ENCODE measurements at places on chromosomes 4 and X.
A peak's percentile ranks its signal among the peaks of the same experiment; 100 is the strongest.

DNA sequence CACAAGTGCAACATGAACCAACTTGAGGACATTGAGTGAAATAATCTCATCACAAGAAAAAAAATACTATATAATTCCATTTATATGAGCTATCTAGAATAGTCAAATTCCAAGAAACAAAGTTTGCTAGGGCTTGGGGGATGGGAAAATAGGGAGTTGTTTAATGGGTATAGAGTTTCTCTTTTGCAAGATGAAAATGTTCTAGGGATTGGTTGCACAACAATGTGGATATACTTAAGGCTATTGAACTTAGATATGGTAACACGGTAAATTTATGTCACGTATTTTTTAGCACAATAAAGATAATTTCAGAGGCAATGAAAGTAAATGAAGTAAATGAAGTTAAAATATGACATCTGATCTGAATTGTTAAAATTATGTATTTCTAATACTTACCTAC is 7.9 kb downstream of the MFSD8 start:
- no peak for DNase-seq

GRCh38 chr4:83699358-83699757 is 163.4 kb downstream of the GPAT3 start:
- DNase-seq: no peak

- no peak for DNase-seq
These were observed 72.0 kb upstream of the MSX1 start for GRCh38 chr4:4787421-4787820.

GRCh38 chr4:155403886-155404285 is 27.1 kb upstream of the MAP9 start:
- peak; percentile 31 for DNase-seq

DNA sequence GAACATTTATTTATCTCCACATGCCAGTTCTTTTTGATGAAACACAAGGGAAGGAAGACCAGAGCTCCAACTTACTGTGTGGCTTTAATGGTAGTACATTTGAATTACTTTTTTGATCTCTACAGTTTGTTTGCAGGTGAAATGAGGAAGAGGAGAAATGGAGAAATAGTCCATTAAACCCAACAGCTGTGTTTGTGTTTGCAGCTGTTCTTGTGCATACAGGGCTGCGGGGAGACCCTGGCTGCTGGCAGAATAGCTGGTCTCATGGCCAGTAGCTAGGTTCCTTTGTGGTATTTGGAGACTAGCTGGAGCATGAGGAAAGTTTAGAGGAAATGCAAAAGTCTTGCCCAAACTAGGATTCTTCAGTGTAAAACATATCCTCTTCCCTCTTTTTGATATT is 374.8 kb downstream of the GPAT3 start:
- no peak for DNase-seq

DNA sequence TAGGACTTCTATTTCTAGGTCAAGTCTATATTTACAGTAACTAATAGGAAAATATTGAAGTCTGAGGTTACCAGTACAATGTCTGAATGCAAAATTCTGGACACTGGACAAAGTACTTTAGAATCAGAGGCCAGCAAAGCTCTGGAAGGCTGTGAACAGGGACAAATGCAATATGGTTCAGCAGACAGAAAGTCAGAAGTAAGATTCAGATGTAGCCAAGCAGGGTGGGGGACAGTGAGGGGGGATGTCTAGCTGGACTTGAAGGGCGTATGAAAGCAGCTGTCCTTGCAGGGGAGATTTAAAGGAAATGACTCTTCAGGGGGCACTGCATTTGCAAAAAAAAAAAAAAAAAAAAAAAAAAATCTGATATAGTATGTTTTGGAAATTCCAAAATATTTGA is 2.9 kb downstream of the SORBS2 start:
- DNase-seq: no peak

DNA sequence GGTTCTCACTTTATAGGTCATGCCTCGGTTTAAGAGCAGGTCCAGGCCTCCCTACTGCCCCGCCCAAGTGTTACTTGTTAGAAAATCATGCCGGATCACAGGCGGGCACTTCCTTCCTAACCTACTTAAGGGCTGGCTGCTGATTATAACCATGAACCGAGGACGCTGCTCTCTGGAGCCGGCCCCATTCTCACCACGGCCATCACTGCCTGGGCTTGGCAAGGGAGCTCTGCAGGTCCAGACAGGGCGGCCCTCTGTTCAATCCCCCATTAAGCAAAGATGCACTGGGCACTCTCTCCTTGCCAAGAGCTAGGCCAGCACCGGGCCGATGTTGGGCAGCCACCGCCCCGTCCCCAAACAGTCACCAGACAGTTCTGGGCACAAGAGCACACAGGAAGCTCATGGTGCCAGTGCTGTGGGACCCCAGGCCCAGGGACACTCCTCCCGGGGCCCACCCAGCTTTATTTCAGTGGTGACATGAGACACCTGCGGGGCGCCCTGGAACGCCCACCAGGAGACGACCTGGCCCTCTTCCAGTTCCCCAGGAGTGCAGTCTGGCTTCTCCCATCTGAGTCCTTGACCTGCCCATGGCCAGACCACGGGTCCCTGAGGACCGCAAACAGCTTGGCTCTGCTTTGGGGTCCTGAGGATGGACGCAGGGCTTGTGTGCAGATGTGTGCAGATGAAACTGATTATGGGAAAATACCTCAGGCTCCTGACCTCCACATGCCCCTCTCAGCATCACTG is 44.0 kb downstream of the ABLIM2 start:
- no peak for DNase-seq

DNA sequence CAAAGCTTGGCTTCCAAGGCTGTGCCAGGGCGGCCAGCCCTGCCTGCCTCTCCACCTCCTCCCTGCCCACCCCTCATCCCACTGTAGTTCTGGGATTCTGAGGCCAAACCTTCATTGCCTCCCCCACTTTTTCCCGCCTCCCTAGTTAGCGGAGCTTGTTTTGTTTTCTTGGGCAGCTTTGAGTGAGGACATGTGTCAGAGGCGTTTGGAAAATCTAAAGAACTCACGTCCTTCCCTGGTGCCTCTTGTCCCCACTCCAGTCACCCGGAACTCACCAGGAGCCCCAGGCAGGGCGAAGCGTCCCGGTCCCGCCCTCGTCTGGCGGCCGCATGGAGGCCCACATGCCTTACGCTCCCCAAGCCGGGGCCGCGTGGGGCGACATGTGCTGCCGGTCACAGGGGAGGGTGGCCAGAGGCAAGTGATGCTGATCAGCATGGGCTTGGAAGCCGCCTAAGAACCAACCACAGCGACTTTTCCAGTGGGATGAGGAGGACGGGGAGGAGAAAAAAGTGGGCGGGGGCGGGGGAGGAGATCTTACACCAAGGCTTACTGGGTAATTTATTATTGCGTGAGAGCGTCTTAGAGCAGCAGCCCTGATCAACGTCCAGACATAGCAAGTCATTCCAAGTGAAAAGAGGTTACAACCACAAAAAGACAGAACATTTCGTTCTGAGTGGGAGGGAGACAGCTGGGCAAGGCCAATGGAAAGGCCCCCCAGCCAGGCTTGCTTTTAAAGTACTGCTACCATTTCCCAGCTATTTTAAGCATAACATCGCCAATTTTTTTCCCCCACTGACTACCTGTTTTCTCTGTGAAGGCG is 48.5 kb downstream of the PRPS1 start:
- DNase-seq: peak; percentile 16

- peak; percentile 40 for DNase-seq
These were observed 4.8 kb downstream of the SLC49A3 start for GRCh38 chr4:683982-684622.

DNA sequence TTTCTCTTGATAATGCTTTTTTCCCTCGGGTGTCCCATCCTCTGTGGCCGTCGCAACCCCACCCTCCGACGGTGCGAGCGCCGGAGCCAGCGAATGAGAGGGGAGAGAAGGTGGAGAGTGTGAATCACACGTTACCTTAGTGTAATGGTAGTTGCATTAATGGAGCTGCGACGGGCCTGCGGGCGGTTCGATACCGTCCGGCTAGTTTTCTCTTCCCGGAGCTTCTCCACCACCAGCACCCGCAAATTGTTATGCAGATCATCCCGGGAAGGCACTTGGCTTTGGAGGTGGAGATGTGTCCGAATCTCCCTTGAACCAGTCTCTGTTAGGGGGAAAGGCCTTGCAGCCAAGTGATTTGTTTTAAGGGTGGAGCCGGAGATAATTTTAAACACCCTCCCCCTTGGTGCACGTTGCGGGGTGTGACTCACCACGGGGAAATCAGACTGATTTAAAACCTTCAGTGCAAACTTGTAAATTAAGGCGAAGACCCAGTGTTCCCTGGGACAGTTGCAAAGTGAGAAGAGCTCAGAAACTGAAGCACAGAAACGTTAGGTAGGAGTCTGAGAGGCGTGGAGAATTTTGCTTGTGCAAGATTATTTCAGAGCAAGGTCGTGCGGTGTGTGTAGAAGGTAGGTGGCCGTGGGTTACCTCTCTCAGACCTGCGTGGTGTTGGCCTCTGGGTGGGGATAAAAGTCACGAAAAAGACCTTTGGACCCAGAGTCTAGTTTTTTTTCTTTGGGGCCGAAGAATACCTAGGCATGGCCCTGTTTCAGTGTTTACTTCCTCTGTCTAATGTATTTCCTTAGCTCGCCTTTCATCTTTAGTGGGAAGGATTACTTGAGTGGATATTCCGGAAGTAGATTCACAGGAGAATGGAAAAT is 1.3 kb downstream of the AFF1 start:
- peak; percentile 59 for DNase-seq

- DNase-seq: no peak
These were observed 24.5 kb downstream of the GIMD1 start for GRCh38 chr4:106343865-106344646.

GRCh38 chr4:55215087-55215486 is 89.7 kb upstream of the KDR start:
- DNase-seq: no peak

DNA sequence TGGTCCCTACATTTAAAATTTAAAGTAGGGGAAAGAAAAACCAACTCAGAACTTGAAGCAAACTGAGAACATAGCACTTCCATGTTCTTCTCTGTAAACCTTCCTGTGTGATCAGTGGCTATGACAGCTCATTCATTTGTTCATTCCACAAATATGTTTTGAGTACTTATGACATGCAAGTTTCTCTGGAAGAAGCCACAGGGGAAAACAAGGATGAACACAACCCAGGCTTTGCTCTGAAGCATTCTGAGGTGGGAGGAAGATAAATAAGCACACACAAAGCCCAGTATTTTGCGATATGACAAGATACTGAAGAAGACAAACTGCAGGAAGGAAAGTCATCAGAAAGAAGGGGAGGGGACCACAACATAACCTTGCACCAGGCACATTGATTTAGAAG is 96.4 kb downstream of the CHIC2 start:
- DNase-seq: no peak

DNA sequence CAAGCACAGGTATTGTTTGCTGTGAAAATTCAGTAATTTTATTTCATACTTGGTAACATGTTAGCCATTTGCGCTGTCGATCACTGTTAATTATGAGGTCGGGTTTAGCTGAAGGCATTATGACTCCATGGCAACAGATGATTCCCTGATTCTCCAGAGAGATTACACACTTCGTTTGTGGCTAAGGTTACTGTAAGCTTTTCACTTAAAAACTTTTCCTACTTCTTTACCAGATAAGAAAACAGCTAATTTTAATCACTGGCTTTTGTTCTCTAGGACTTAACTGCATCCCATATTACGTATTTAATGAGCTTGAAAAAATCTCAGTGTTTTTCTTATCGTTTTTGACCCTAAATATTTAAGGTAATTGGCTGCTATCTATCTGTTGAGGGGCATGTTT is 2.1 kb downstream of the GSTCD start:
- DNase-seq: no peak

DNA sequence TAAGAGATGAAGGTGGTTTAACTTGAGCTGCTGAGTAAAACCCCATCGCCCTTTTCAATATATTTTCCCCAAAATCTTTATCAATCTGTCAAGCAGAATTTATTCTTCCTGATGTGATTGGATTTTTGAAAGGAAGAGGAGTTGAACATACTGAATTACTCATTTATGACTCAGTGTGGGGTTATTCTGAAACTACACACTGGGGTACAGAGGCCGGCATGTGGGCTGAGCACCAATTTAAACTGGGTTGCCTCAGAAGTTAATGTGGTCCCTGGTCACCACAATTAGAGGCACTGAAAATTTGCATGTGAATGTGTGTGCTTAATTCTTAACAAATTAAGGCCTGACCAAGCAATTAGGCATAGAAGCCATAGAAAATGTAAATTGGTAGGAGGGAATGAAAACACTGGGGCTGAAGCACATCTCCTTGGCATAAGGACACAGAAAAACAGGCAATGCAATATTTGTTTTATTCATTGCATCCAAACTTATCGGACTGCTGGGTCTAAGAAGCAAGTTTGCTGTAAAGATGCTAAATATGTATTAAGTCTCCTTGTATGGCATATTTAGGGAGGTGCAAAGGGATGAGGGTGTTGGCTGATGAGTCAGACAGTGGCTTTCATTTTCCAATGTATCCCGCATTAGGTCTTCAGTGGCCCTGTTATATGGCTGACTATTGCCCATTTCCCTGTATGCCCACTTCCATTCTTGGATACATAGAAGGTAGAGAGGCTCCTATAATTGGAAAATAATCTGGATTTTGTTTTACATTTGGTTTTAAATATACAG is 170.9 kb downstream of the IL15 start:
- no peak for DNase-seq

GRCh38 chrX:53732797-53733196 is 46.3 kb upstream of the HUWE1 start:
- no peak for DNase-seq

GRCh38 chrX:132968296-132968949 is 10.0 kb upstream of the HS6ST2 start:
- no peak for DNase-seq

DNA sequence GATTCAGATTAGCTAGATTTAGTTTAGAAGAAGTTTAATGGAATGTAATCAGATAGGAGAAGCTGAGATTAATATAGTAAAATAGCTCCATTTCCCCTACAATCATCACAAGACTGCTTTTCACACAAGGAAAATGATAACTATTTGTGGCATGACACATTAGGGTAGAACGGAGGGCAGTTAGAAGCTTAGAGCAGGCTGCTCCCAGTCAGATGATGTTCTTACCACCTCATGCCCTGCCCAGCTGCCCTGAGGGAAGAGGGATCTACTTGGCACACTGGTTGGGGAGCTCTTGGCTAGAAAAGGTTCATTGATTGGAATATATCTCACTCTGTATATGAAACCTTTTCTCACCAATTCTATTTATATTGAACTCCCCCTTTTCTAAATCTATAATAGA is 180.7 kb upstream of the IL15 start:
- no peak for DNase-seq

All from NCI-H526 treated with DMSO at 0.1 percent for 48 hours (cell line).